Esophagus squamous epithelium (tissue), 5 donors: ENCODE measurements at places on chromosomes 5 and 9.

DNA sequence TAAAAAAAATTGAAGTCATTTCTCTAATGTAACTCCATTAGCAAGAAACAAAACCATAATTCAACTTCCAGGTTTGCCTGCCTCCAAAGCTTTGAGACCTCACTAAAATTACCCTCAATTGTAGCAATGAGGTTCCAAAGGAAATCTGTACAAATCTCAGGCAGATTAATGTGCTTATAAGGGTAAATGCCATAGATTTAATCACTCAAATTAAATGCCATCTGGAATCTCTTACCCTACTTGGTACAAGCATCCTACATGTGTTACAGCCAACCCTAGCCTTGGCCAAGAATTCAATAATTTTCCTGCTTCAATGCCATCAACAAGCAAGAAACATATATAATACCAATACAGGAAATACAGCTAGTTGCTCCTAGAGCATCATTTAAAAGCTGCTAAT is 452.8 kb downstream of the RAB3C start:
- no peak for DNase-seq

- no peak for DNase-seq
Measured at GRCh38 chr5:145162626-145163025, 672.5 kb downstream of the PRELID2 start.

- no peak for DNase-seq
Measured at GRCh38 chr5:170147051-170147752, 41.5 kb downstream of the FOXI1 start.

GRCh38 chr5:105430516-105430915 is 1867.9 kb upstream of the NUDT12 start:
- DNase-seq: no peak

GRCh38 chr9:34500623-34501267 is 22.0 kb downstream of the ENHO start:
- no peak for DNase-seq

DNA sequence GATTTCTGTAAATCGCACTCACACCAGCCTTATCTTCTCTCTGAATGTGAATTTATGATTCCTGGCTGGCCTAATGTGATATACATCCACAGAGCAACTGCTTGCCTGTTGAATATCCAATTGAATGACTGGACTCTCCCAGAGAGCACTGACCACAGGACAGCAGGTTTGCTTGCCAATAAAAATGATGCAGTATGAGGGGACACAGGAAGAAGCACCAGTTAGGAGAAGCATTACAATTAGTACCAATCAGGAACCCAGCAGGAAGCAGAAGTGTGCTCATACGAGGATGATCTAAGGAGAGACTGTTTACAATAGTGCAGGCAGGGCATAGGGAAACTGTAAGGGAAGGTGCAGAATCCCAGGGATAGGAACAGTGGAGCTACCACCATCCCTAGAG is 127.2 kb upstream of the ZNF366 start:
- DNase-seq: no peak

DNA sequence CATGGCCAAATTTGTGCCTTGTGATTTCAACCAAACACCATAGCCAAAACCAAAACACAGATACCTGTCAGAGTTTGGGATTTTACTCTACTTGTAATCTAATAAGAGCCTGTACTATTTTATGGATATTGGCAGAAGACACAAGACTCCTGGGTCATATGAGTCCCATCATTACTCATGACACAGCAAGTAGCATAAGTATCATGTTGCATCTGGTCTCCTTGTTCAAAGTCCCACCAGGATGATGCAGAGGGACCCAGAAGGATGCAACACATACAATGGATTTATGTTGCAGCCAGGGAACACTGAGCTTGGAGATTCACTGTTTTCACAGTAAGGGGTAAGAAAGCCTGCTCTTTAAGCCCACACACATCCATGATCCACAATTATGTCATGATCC is 13.2 kb upstream of the ACO1 start:
- DNase-seq: no peak

DNA sequence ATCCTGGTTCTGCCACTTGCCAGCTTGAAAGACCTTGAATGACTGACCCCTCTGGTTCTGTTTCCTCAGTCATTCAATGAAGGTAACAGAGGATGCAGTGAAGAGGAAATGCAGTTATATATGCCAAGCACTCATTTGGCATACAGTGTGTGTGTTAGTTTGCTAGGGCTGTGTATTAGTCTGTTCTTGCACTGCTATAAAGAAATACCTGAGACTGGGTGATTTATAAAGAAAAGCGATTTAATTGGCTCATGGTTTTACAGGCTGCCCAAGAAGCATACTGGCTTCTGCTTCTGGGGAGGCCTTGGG is 8.6 kb upstream of the WHRN start:
- DNase-seq: no peak

GRCh38 chr9:137478962-137479861 is 20.1 kb upstream of the NSMF start:
- DNase-seq: no peak

DNA sequence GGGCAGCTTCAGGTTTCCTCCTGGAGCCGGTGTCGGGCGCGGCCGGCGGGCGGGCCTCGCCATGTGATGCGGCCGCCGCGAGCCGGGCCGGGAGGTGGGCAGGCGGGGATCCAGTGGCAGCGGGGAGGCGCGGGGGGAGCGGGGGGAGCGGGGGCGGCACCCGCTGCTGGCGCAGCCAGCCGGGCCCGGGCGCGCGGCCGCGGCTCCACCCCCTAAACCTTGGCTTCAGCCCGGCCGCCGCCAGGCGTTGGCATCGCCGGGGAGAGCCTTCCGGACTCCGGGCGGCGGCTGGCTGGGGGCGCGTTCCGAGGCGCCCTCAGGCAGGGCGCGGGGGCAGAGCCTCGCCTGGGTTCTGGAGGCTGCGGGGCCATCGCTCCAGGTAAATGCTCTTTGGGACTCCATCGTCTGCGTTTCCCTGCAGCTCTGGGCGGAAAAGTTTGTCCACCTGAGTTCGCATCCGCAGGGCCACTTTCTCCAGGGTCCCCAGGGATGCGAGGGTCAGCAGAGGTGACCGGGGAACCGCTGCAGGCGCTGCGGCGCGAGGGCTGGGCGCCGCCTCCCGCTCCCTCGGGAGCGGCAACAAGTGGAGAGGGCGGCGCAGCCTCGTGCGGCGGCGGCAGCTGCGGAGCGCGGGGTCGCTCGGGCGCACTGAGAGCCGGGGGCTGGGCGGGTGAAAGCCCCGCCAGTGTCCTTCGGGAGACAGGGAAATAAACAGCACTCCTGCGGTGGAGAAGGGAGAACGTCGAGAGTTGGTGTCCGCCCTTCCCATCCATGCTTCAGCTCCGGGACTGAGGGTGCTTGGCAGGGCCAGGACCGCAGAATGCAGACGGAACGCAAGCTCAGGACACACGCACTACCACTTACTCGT is at the start of gene ARHGEF28:
TSS of gene ARHGEF28 (plus strand) at position 253 of the 868 bp plus-strand sequence. CDS start 58,656 bp downstream, outside the sequence.
- DNase-seq: no peak

GRCh38 chr9:34252016-34252415 is 73.2 kb downstream of the UBAP1 start:
- DNase-seq: no peak

GRCh38 chr9:32136700-32137339 is 247.6 kb upstream of the ACO1 start:
- no peak for DNase-seq

GRCh38 chr5:53777864-53778618 is 217.6 kb downstream of the NDUFS4 start:
- no peak for DNase-seq

GRCh38 chr5:32779754-32780415 is 68.8 kb downstream of the NPR3 start:
- DNase-seq: no peak

DNA sequence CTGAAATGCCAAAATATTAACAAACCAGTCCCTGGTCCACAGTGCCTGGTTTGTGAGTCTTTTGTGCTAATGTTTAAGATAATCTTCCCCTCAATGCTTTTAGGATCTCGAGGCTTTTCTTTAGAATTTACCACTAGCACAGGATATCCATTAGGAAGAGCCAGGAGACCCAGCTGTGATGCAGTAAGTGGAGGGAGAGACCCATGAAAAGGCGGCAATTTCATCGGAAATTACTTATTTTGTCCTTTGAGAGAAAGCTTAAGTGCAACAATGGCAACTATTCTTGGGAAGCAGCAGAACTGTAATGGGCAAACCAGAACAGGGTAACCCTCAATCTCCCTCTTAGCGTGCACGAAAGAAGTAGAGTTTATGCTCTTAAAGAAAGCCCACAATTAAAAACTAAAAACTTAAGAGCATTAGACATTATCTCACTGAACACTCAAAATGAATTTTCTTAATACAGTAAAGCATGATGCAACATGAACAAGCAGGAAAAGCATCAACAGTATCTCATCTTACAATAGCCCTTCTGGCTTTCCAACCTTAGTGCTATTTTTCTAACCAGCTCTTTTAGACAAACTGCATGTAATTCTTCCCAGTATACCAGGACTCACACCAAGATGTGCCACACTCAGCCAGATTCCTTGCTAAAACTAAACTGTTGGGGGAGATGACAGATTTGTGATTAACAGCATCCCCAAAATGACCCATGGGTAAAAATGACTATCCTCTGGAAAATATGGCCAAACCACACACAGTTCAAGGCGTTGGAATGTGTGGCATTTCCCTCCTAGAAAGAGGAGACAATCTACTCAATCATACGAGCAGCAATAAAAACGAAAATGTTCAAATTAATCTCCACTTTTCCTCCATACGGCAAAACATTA is 36.4 kb downstream of the PWWP2A start:
- DNase-seq: no peak

GRCh38 chr5:171667341-171668096 is 118.1 kb upstream of the SMIM23 start:
- DNase-seq: no peak

DNA sequence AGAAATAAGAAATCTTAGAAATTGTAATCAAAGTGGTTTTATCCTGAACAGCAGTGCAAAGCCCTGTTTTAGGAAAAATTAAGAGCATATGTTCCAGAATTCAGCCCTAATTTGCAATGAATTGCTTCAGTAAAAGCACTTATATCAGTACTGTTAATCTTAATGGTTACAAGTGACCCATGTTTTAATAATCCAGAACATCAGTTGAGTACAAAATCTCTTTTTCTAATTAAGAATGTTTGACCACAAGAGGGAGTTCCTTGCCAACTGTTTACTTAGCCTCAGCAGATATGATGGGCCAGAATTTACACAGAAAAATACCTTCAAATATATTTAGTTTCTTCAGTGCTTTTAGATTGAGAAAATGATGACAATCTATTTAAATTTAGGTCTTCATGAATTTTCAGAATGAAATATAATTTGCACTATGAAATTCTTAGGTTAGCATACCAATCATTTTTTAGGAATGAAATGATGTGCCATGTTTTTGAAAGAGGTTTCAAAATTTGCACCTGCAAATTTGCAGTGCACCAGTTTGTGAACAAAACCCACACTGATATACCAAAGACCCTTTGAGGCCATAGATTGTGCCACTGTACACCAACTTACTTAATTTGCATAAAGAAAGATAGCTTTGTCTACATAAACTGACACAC is 926.3 kb upstream of the ARRDC3 start:
- DNase-seq: no peak

- no peak for DNase-seq
Measured at GRCh38 chr5:125148076-125148475, 401.6 kb upstream of the ZNF608 start.

GRCh38 chr5:61626639-61627282 is 294.7 kb downstream of the ZSWIM6 start:
- DNase-seq: no peak

- no peak for DNase-seq
Measured at GRCh38 chr9:134565316-134565915, 76.2 kb upstream of the COL5A1 start.

- DNase-seq: no peak
Measured at GRCh38 chr5:133681896-133682295, 69.6 kb upstream of the FSTL4 start.

DNA sequence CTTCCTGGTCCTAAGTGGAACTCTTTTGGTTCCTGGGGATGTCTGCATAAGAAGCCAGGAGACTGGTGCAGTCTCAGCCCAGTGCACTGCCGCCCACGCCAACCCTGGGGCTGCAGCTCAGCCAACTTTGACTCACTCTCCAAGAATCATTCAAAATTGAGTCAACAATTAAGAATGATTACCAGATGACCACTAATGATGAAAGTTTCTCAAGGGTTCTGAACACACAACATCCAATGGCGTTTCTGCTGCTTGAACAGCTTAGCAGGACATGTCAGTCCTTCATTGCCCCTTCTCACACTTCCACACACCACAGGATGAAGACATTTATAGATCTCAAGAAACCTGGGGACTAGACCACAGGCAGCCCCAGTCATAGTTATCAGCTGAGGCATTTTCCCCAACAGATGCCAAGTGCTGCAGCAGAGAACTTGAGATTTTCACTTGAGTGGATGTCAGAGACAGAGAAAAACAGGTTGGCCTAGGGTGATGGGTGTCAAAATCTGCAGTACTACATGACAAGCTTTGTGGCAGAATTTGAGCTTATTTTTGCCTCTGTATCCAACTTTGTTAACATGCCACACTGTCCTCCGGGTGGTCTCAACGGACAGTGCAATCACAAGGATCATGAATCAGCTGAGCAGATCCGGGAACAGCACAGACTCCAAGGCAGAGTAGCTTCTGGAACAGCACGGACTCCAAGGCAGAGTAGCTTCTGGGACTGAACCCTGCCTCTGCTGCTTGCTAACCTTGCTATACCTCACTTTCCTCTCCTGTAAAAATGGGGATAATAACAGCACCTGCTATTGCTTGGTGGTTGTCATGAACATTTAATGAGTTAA is 356.1 kb downstream of the SPOCK1 start:
- no peak for DNase-seq

GRCh38 chr9:110443866-110444220 is 106.2 kb upstream of the TXNDC8 start:
- no peak for DNase-seq

GRCh38 chr9:7402334-7403027 is 397.1 kb downstream of the DMAC1 start:
- no peak for DNase-seq

- DNase-seq: no peak
Measured at GRCh38 chr5:132303589-132303988, 9.4 kb downstream of the SLC22A4 start.

DNA sequence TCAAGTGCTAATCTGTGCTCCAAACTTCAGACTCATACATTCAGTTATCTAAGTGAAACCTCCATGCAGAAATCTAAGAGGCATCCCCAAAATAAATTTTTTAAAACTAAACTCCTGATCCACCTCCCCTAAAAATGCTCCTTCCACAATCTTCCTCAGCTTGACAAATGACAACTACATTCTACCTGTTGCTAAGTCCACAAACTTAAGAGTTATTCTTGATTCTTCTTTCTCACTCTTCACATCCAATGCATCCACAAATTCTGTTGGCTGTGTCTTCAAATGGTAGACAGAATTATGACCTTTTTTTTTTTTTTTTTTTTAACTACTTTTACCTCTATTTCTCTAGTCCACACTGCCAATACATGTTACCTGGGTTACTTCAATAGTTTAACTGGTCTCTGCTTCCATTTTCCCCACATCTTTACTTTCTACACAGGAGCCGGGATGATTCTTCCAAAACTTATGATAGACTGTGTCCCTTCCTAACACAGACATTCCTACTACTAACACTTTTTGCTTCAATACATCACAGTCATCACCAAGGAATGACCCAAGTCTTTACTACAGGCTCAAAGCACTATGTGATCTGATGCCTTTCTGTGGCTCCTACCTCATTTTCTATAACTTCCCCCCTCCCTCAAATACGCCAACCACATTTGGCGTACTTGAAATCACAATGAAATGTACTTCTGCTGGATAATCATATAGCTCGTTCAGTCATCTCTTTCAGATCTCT is 143.6 kb downstream of the PDE4D start:
- no peak for DNase-seq

- no peak for DNase-seq
Measured at GRCh38 chr9:91948101-91948596, 1.9 kb downstream of the ROR2 start.

GRCh38 chr5:12902611-12903010 is 998.4 kb upstream of the CTNND2 start:
- DNase-seq: no peak
